ENCODE measurements at places on chromosomes 4 and X. TPM values are rescaled to one million over a fixed set of nuclear protein-coding genes. Genes with fewer than 3 reads are reported as not detected.

Gene PHEX
- 15.4 TPM for total RNA-seq

Gene AFAP1
- total RNA-seq, result 17.4 TPM

Gene OPRPN
- not detected for total RNA-seq

Gene LONRF3
- total RNA-seq, result 8.5 TPM

Gene VEGFC
- total RNA-seq, result 22.5 TPM

Gene TBC1D19
- total RNA-seq, result 13.2 TPM

Gene SLITRK2
- 1.7 TPM for total RNA-seq

Gene CXorf65
- total RNA-seq, result not detected

Gene SSR4
- total RNA-seq, result 413 TPM

Gene OTUD6A
- not detected for total RNA-seq

Gene AKAP14
- 7.2 TPM for total RNA-seq

Gene ZFP42
- total RNA-seq, result 0.12 TPM

Gene MGARP
- total RNA-seq, result 0.26 TPM

All from lung (tissue), 17 donors.